ENCODE measurements at places on chromosomes 3 and 15.

GRCh38 chr3:189898559-189899153 lies 222.0 kb downstream of the P3H2 start:
- no peak for DNase-seq

DNA sequence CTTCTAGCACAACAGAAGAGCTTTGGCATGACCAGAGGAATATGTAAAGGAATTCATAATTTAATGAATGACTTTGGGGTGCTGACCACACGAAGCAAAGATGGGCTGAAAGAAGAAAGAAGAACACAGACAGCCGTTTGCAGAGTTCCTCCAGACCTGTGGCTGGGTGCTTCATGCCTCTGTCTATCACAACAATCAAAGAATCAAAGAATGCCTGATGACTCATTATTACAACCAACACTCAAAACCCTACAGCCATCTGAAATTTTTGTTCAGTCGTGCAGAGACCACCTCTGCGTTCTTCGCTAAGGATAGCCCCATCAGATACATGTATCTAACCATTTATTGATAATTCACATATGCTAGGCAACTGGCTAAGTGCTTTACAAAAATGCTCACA lies 129.0 kb upstream of the PRICKLE2 start:
- DNase-seq = no peak

DNA sequence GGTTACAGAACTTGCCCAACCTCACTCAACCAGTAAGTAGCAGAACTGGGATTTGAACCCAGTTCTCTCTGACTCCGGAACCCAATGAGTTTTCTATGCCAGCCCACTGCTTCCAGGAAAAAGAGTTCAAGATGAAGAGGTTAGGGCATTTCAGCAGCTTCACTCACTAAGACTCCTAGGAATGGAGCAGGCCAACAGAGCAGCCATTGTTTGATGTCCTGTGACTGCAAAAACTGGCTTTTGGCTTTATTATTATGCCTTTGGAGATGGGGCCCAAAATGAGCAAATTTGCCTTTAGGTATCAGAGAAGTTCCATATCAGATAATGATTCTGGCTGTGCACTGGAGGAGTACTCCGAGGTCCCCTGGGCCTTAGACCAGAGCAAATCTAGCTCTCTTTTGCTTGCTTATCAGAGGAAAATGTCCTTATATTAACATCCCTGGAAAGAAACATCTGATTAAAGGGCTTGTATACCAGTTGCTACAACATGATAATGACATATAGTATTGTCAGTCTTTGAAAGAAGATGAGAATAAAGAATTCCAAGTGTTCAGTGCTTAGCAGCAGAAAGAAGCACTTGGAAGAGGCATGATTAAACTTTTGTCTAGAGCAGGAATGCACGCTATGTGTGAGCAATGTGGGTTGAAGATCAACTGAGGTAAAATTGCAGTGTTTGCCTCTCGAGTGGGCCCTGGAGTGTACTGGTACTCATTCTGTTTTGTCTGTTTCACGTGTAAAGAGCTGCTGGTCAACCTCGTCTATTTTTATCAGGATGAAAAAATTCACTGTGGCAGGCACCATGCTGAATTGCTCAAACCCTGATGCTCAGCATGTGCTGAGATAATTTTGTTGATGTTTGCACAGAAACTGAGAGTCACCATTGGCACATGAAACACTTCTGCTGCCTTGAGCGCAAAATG lies 21.8 kb upstream of the KLHL24 start:
- DNase-seq = no peak

DNA sequence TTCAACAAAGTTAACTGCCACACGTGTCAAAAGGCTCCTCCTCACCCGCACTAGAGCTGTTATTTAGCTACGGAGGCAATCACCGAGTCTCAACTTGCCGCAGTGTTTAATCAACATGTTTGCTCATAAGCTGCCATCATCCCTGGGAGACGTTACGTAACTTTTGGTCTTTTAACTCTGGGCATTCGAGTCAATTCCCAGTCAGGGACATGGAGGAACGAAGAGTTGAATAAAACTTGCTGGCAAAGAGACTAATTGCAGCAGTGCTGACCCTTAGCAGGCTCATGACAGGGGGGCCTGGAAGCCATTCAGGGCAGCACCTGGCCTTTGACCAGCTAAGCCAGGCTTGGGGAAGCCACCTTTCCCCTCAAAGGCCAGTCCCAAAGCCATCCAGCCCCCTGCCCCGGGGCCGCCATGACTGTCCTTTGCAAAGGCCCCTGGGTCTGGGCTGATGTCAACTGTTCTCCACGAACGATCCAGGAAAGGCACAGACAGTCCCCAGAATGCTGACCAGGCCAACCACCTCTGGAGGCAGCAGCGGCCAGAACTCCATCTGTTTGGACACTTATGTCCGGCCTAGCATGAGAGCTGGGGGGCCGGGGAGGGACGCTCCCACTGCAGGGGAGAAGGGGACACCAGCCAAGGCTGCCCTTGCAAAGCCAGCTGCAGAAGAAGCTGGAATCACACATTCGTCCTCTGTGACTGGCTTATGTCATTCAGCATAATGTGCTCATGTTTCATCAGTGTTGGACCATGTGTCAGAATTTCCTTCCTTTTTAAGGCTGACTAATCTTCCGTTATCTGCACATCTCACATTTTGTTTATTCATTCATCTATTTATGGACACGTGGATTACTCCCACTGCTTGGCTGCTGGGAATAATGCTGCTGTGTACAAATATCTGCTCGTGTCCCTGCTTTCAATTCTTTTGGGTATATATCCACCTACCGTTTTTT lies 43.7 kb downstream of the PCSK6 start:
- no peak for DNase-seq

DNA sequence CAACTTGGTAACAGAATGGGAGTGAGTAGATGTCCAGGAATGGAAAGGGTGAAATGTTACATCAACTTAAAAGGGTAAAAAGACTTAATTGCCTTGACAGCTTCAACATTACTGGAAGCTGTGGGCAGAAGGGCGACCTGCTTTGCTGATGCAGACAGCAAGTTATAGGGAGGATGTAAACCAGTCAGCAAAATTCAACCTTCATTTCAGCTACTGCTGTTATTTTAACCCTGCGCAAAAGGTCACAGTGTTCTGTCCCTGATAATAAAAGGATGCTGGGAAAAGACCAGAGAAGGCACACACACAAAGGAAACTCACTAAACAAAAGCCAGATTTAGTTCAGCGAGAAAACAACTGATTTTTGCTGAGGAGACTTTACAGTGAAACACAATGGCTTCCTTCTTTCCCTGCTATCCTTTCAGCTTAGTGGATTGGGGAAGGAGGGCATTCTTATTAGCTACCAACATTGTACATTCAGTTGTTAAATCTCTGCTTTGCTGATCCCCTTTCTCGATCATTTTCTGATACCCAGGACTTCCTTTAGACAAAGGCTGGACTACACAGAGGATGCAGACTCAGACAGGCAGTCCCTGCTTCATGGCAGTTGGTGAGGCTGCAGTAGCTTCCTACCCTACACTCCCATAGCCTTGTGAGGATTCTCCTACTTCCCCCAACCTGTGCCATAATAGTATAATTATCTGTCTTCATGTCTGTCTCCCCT lies 62.0 kb downstream of the P3H2 start:
- DNase-seq = no peak

- DNase-seq = peak; percentile 40
Observed at GRCh38 chr3:143443851-143444331, 324.3 kb downstream of the CHST2 start.

DNA sequence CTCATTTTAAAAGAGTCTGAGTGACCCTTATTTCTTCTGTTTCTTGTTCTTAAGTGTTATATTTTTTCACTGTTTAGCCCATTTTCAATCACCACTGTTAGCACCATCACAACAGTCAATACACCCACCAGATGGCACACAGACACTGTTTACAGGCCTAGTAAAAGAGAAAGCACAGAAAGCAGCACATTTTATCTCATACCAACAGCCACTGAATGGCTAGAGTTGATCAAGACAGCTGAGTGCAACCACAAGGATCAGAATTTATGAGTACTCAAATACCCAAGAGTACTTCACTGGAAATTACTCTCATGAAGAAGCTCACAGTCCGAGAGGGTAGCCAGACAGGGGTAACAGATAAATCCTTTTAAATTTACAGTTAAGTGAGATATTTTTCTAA lies 127.0 kb downstream of the TFDP2 start:
- DNase-seq = no peak

- no peak for DNase-seq
Observed at GRCh38 chr3:146223401-146224373, 27.2 kb downstream of the PLSCR4 start.

GRCh38 chr3:65635657-65636056 lies 403.1 kb downstream of the MAGI1 start:
- DNase-seq = no peak

DNA sequence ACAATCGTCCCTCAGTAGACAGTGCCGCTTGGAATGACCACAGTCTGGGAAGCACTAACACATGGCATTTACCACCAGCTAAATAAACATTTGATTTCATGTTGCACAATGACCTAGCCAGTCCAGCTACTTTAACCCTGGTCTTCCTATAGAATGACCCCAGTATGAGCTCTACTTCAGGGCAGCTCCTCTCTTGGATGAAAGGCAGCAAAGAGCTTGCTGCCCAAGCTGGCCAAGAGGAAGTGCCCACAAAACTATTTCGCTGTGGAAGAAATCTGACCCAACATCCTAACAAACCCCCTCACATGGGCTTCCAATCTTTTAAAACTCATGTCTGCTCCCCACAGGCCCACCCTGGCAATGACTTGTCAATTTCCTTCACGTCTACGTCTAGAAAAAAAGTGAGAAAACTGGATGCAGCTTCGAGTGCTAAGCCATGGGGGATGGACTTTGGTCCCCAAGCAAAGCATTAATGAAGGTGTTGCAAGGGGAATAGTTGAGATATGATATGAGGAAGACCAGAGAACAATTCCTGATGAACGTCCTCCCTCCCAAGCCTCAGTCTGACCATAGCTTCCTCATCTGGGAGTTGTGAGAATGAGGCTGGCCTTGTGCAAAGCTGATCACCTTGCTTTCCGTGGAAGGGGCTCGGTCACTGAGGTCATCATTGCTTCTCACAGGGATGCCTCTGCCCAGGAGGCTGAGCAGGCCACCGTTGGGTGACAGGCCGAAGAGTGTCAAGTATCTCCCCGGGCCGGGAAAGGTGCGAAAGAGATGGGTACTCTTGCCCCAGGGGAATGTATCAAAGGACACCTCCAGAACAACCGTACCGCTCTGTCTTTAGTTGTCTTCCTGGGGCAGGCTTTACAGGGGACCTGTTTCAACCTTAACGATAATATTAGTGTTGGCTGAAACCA lies 964 bp downstream of the SLC25A20 start:
- no peak for DNase-seq

- no peak for DNase-seq
Observed at GRCh38 chr15:49225572-49226281, 55.7 kb downstream of the GALK2 start.

GRCh38 chr3:24129549-24129948 lies 184.5 kb downstream of the NR1D2 start:
- DNase-seq = no peak

- DNase-seq = peak; percentile 72
Observed at GRCh38 chr3:61847784-61848462, 286.6 kb downstream of the PTPRG start.

DNA sequence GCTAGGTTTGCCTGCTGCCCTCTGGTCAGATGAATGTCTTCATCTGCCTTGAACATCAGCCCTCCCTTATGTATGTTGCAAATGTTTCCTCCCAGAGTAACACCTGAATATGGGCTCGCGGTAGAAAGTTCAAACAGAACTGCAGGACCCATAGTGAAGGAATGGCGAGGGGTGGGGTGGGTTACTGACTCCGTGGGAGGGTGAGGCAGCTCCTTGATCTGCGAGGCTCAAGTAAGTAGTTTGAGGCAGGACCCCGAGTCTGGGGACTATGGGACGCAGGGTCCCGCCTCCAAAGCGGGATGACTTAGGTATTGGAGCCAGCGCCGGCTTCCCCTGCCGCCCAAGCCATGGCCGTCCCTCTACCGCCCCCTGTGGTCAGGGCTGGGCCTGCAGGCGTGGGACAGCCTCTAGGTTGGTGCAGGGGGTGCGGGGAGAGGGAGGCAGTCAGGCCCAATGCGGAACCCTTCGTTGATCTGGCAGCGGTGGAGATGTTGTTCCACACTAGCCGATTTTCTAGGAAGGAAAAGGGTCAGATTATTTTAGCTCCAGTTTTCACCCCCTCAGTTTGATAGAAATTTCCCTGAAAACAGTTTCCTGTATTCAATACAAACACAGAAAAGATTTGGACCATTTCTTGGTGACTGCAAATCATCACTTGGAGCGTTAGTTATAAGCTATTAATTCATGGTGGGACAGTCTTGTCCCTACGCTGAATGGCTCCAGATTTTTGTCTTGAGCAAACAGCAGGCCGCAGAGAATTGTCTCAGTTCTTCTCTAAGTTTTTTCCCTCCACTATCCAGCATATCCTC lies 72.3 kb downstream of the CORO2B start:
- DNase-seq = peak; percentile 48

DNA sequence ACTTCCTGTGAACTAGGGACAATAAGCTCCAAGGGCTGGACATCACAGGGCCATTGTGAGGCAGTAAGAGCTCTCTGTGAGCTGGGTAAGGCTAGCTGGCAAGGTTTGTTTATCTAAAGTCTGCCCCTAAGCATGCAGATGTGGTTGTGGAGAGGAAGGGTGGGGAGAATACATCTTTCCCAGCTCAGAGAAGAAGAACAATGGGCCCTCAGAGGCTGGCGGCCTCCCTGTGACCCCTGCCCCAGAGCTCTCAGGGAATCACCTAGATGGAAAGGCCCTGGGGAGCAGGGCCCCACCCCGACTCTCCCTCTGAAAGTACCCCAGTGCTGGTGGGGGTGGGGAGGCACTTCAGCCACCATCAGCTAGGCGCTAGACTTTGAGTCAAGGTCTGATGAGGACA lies 4.3 kb upstream of the AP3B2 start:
- no peak for DNase-seq

GRCh38 chr3:58577269-58577821 lies at the start of gene FAM107A:
Gene FAM107A, minus strand, starts transcription at chr3:58577391. Its CDS starts 7,531 bp downstream, at chr3:58569860.
- DNase-seq = peak; percentile 51

GRCh38 chr3:56347219-56347871 lies 120.9 kb downstream of the ERC2 start:
- DNase-seq = no peak

DNA sequence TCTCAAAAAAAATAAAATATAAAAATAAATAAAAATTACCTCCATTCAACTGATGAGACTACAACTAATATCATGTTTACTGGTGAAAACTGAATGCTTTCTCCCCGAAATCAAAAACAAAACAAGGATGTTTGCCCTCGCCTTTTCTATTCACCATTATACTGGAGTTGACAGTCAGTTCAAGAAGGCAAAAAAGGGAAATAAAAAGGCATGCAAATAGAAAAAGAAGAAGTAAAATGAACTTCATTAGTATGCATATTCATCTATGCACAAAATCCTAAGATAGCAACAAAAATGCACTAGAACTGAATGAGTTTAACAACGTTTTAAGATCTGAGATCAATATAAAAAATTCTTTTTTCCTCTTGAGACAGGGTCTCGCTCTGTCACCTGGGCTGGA lies 72.7 kb upstream of the FAM174B start:
- DNase-seq = no peak

GRCh38 chr3:140760324-140761075 lies 82.6 kb downstream of the TRIM42 start:
- no peak for DNase-seq
